Activated CD8-positive, alpha-beta T cell treated with anti-CD3 and anti-CD28 coated beads, Interleukin-2, amount 10 ng/mL, durations not matched to agents 7 days and 5 days (primary cell): ENCODE measurements at places on chromosomes 13 and 19. TPM values are rescaled to one million over a fixed set of nuclear protein-coding genes. Genes with fewer than 3 reads are reported as not detected.

DNA sequence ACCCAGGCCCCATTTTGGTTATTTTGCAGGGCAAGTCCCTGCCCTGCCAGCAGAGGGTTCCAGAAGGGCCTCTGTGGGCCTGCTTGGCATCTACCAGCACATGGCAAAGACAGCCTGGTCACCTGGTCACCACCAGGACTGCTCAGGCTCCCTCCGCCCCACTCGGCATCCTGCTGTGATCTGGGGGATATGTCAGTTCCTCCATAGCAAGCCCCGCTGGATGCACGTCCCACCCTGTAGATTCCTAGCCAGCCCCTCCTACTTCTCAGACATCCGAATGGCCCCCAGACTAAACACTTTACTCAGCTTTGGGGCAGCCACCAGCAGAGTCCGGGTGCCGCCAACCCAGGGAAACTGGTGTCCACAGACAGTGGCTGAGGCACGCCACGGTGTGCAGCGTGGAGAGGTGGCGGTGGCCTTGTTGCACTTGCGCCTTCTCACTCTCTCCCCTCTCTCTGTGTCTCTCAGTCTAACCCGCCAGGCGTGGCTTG is 31.8 kb upstream of the USE1 start:
- peak overlapping the region; percentile 96 for H3K27ac ChIP-seq
- peak; percentile 50 for DNase-seq
- no peaks in the 10 kb centered on the region for H3K27me3 ChIP-seq
- peaks cover 55% of the 10 kb centered on the region for H3K4me1 ChIP-seq

- no peak overlapping the region for H3K4me3 ChIP-seq
- no peak overlapping the region for H3K27ac ChIP-seq
- H3K4me1 ChIP-seq, result peaks cover 27% of the 10 kb centered on the region
- peaks cover 16% of the 10 kb centered on the region for H3K36me3 ChIP-seq
These were observed 5.8 kb downstream of the ZIC2 start for GRCh38 chr13:99987154-99988019.

DNA sequence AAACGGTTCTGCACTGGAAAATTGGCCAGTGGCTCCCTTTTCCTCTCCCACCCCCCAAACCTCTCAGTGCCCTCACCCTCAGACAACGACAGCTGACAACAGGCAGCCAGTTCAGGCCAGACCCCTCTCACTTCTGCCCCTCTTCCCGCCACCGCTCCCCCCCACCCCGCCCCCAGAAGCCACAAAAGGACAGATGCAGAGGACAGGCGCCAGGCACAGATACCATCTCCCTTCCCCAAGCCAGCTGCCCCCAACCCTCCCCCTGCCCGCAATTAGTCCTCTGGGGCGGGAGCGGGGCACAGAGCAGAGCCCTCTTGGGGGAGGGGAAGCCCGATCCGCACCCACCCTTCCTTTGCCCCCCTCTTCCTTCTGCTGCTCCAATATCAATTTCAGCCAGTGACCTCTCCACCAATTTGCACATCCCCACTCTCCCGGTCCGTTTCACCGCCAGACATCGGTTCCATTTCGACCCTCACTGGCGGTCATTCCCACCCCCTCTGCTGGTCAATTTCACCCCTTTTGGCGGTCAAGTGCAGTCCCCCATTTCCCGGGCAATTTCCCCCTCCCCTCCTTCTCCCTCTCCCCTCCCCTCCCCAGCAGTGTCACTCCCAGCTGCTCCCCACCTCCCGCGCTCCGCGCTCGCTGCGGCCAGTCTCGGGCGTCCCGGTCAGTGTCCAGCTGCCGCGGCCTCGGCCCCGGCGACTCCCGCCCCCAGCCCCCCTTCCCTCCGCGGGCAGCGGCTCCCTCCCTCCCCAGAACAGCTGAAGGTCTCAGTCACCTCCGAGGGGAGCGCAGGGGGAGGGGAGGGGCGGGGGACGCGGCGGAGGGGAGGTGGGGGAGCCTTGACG is at the start of gene SHD:
TSS of gene SHD (plus strand) at position 848 of the 848 bp plus-strand sequence. CDS start 798 bp downstream, outside the sequence.
- H3K36me3 ChIP-seq, result peaks cover under 1% of the 10 kb centered on the region
- peaks cover 20% of the 10 kb centered on the region for H3K27me3 ChIP-seq
- H3K4me1 ChIP-seq, result peaks cover 10% of the 10 kb centered on the region

GRCh38 chr13:109408591-109409382 is 377.6 kb downstream of the IRS2 start:
- H3K27ac ChIP-seq, result no peak overlapping the region
- H3K36me3 ChIP-seq, result no peaks in the 10 kb centered on the region
- H3K4me3 ChIP-seq, result no peak overlapping the region
- DNase-seq, result no peak

GRCh38 chr13:106376401-106377112 is 158.9 kb downstream of the EFNB2 start:
- no peak overlapping the region for H3K4me3 ChIP-seq
- no peaks in the 10 kb centered on the region for H3K27me3 ChIP-seq
- DNase-seq, result no peak
- H3K4me1 ChIP-seq, result no peaks in the 10 kb centered on the region

The SPRED3 gene
- 0.90 TPM for total RNA-seq
